ENCODE measurements at places on chromosomes 12 and 14.

DNA sequence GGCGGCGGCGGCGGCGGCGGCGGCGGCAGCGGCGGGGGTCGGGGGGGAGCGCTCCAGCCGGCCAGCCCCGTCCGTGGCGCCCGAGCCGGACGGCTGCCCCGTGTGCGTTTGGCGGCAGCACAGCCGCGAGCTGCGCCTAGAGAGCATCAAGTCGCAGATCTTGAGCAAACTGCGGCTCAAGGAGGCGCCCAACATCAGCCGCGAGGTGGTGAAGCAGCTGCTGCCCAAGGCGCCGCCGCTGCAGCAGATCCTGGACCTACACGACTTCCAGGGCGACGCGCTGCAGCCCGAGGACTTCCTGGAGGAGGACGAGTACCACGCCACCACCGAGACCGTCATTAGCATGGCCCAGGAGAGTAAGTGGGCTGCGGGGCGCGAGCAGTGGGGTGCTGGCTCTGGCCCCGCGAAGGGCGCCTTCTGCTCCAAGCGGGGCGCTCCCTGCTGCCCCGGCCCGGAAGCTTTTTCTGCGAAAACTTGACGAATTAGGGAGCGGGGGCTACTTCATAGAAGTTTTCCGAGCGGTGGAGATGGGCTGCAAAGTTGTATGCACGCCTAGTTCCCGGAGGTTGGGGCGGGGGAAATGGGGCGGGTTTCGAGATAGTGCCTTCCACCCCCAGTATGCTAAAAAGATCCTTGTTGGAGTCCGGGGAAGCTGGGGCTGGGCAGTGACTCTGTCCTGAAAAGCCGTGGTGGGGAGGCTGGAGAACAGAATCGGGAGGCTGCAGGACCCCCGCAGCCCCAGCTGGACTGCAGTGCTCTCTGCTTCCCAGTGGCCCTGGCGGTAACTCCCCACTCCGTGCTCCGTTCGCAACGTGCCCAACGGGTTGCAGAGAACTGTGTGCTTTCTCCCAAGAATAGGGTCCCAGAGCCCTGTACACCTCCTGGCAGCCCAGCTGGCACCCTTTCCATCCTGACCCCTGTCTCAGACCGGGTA lies 751 bp downstream of the GDF11 start:
- peak; percentile 75 for DNase-seq

GRCh38 chr12:51383269-51383905 lies 7.8 kb downstream of the GALNT6 start:
- no peak for DNase-seq

DNA sequence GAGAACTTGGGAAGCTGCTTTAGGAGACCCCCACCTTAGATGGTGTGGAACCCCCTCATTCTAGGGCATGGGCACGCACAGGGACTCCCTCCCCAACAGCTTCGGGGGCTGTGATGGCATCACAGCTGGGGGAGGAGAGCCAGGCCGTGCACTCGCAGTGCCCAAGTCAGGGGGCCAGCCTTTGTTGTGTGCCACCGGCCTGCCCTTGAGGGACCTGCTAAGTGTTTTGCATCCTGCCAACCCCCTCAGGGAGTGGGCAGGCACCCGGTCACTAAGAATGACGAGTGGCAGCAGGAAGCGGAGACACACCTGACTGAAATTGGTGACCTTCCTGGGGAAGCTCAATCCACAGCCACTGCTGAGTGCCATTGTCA lies 334.9 kb upstream of the SFSWAP start:
- DNase-seq, result no peak

DNA sequence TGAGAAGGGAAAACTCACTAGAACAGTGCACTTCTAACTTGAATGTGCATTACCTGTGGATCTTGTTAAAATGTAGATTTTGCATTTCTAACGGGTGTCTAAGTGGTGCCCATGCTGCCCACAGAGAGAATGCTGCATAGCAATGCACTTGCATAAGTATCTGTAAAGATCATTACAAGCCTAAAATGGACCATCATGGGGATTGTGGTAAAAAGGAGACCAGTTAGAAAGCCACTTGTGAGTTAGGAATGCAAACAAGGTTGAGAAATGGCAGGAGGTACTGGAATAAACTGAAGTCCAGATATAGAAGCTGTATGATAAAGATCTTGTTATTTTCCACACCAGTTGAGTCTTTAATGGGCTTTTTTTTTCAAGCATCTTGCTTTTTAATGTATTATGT lies 18.8 kb downstream of the AVPR1A start:
- DNase-seq, result no peak

- no peak for DNase-seq
Observed at GRCh38 chr12:57000393-57000792, 6.0 kb downstream of the ZBTB39 start.

DNA sequence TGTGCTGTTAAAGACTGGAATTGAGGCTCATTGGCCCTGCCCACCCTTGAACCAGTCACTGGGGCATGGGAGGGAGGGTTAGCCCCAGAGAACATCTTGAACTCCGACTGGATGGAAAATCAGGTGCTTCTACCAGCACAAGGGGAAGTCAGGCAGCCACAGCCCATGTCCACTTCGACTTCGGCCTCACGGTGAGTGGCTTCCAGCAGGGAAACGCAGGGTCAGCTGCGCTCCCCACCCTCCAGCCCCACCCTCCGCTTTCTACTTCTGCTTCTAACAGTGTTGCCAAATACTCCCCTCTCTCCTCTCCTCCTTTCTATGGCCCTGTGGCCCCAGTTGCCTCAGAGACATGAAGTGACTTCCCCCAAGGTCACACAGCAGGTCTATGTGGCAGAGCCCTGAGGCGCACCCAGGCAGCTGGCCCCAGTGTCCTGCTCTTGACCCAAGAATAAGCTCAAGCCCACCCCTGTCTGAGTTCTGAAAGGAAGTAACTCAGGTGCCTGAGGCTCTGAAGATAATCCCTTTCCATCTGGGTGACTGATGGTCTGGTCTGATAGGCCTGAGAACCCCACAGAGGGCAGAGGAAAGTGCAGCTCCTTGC lies 11.9 kb upstream of the SH2B3 start:
- DNase-seq, result peak; percentile 55

DNA sequence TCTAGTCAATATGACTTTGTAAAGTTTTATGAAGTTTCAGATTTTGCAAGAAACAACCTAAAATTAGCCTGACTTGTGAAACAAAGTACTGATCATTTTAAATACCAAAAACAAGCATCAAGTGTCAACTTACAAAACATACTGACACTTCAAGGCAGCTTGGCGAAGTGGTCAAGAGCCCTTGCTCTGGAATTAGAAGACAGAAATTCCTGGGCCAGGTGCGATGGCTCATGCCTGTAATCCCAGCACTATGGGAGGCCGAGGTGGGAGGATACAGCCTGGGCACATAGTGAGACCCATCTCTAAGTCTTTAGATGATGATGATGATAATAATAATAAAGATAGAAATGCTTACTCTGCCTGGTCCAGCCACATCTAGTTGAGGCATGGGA lies 45.4 kb upstream of the NR2C1 start:
- peak; percentile 50 for DNase-seq

GRCh38 chr12:109858764-109859163 lies 21.6 kb downstream of the GLTP start:
- DNase-seq, result peak; percentile 39

DNA sequence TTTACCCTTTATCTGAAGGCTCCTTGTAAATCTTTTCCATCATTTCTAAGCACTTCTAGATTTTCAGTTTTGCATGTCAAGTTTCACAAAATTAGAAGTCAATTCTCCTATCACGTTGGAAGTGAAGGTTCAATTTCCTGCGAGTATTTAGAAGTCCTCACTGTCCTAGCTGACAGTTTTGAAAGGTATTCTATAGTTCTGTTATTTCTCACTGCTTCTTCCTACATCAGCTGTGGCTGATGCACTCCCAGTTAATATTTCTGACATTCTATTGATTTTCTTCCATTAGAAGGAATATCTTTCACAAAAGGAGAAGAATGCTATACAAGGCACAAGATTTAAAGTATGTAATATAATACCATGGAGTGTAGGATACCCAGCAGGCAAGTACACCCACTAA lies 15.8 kb upstream of the TMCC3 start:
- no peak for DNase-seq

DNA sequence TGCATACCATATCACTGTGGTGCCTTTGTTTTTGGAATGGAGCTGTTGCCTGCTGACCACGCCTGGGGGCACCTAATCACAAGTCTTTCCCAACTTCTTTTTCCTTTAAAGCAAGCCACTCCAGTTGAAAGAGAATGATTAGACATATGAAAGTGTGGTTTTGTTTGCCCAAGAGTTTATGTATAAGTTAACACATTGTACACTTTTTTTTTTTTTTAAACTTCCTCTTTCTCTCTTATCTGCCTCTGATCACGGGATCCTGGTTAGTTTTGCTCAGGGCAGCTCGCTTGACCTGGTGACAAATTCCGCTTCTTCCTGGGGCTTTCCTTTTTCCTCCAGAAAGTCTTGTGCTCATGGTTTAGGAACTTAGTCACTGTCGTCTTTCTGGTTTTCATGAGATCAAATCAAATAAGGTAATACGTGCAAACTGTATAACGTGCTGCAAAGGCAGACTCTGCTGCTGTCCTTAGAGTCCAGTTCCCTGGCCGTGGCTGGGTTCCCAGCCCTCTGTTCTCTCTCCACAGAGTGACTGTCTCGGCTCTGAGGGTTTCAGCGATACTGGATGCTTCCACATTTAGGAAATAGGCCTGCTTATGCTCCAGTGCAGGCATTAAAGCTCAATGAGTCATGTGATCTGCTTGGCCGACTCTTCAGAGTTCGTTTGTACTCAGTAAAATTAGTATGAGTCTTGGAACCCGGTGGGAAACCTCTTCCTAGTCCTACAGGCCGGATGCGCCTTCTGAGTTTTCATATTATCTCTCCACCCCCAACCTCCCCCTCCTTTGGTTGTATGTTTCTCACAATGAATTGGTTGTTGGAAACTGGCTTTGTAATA lies 15.2 kb downstream of the RASSF3 start:
- peak; percentile 88 for DNase-seq

DNA sequence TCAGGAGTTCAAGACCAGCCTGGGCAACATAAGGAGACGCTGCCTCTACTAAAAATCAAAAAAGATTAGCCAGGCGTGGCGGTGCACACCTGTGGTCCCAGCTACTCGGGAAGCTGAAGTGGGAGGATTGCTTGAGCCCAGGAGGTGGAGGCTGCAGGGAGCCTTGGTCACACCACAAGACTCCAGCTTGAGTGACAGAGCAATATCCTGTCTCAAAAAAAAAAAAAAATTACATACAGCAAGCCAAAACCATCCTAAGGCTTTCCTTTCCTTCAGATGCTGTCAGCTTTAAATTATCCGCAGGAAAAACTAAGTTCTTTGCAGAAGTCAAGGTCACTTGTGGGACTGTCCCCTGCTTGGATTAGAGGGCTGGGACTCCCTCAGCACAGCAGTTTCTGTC lies 1.3 kb downstream of the CS start:
- no peak for DNase-seq

- no peak for DNase-seq
Observed at GRCh38 chr12:112134731-112135130, 9.4 kb downstream of the TRAFD1 start.

DNA sequence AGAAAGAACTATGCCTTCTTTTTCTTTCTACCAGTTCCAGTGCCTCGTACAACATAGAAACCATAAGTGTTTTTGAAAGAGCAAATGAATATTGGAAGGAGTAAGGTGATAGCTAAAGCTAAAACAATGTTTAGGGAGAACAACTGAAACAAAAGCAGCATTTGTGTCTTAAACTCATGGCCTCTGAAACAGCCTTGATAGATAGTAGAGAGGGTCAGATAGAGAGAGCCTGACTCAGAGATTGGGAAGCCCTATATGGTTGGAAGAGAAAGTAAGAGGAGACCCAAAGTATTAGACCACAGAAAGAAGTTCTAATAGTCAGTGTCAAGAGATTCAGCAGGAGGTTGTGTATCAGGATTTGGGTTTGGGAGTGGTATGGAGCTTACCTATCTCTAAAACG lies 79.6 kb upstream of the IFNG-AS1 start:
- DNase-seq, result peak; percentile 36

GRCh38 chr12:69428351-69429073 lies 41.7 kb upstream of the FRS2 start:
- peak; percentile 72 for DNase-seq

DNA sequence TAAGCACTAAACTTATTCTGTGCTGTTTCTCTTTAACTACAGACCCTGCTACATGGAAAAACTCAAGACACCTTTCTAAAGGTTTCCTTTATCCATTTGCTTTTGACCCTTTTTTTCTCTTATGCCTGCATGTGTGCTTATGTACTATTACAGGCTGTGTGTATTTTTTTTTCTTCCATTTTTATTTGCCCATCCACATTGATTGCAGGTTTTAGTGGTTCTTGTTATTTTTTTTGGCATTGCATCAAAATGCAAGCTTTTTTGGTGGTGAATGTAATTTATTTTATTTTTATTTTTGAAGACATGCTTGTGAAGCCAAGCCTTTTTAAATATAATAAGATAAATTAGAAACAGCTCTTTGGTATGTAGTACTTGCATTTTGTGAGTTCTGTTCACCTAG lies 26.7 kb downstream of the DNM1L start:
- DNase-seq, result no peak

DNA sequence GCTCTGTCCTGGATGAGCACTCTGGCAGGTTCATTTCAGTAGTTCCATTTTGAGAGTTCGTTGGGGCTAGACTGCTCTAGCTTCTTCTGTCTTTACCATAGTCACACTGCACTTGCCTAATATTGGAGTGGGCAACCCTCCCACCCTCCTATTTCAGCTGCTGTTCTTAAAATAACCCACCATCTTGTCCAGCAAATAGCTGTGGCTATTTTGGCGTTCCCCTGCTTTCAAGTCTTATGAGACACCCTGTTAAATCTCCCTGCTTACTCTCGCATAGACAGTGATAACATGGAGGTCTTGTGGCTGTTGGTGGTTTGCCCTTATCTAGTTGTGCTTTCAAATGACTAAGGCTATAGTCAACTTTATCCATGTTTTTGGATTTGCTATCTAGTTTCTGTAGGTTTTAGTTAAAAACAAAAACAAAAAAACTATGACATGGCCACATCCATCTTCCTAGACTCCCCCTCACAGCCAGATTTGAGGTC lies 65.5 kb downstream of the LRP6 start:
- DNase-seq, result no peak

GRCh38 chr12:94769776-94770759 lies 119.7 kb upstream of the TMCC3 start:
- no peak for DNase-seq

- no peak for DNase-seq
Observed at GRCh38 chr12:76704693-76705092, 59.2 kb upstream of the ZDHHC17 start.

DNA sequence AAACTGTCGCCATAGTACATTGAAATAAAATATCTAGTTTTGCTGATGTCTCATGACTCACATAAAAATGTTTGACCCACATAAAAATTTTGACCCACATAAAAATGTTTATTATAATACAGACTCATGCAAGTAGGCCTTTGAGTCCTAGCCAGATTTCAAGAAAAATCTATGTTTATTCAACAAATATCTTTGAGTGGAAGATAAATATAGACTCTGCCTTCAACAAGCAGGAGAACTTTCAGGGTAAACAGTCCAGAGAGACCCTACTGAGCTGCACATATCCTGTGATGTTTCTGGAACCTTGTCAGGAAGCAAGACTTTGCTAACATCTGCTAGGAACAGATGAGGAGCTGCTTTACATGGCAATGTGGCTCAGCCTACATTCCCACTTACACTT lies 283.1 kb downstream of the MDGA2 start:
- no peak for DNase-seq

All from iris pigment epithelial cell (primary cell).